Frontal cortex (tissue), 4 donors: ENCODE measurements at places on chromosomes 13 and 19.

GRCh38 chr13:87426742-87427141, 244.4 kb upstream of the SLITRK5 start:
- no peak for DNase-seq

DNA sequence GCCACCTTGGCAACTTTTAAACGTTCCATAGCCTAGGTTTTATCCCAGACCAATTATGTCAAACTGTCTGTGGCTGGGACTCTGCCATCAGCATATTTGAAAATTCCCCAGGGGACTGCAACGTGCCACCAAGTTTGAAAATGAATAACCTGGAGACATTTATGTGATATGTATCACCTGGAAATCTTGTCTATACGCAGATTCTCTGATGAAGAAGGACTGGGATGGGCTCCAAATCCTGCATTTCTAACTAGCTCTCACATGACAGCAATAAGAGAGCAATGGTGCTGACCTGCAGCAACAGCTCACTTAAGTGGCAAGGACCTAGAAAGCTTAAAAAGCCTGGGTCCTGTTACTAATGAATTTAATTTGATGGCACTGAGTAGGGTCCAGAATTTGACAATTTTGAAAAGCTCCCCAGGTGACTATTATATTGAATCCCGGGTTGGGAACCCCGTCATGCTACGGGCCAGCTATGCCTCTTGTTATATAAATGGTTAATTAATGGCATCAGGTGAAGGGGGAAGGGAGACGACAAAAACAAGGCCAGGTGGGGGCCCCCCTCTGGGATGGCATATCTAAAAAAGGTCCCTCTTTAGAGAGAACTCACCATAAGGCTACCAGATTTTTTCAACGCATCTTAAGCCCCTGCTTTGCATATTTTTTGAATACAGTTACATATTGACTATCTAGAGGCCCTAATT, 213.7 kb downstream of the ZIC5 start:
- no peak for DNase-seq

- DNase-seq = no peak
These were observed 20.5 kb downstream of the NCAN start for GRCh38 chr19:19232261-19232721.

DNA sequence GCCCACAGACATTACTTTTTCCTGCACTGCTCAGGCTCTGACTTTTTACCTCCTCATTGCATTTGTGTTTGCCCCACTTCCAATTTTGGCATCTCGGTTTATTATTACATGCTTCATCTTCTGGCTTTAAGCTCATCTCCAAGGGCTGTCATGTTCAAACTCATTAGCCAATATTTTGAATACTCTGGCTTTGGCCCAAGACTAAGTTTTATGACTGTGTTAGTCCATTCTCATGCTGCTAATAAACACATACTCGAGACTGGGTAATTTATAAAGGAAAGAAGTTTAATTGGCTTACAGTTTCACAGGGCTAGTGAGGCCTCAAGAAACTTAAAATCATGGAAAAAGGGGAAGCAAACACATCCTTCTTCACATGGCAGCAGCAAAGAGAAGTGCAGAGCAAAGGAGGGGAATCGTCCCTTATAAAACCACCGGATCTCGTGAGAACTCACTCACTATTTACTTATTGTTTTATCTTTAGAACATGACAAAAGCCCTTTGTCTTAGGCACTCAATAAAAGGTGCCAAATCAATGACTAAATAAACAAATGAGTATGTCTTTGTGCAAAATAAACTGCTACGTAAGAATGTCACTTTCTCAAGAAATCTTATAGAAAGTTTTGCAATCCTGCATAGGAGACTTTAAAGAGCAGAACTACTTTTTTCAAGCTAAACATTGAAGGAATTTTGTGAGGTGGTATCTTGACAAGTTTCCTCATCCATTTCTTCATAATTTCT, 233.4 kb upstream of the SPRY2 start:
- DNase-seq = no peak

- DNase-seq = peak; percentile 83
These were observed 75.4 kb downstream of the PEG3 start for GRCh38 chr19:56765137-56765536.

GRCh38 chr13:52344108-52344507, 61.9 kb downstream of the THSD1 start:
- no peak for DNase-seq

GRCh38 chr19:51387924-51388389, at the start of gene LIM2:
Gene LIM2, minus strand, starts transcription at chr19:51387974. Its CDS starts 531 bp downstream, at chr19:51387443.
- no peak for DNase-seq

DNA sequence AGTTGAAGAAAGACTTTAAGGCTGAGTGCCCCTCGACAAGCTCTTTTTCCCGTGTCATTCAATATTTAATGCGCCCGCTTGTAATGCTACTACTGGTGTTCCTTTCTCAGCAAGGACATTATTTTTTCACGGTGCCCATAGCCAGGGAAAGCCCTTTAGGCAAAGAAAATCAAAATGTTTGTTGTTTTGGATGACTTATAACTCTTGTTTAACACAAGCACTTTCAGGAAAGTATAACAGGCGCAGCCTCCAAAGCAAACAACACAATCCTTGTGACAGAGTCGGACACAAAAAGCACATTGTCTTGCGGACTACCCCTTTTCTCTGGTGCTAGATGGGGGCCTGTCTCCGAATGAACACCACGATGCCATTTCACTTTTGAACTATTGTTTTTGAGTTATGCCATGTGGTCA, 12.4 kb downstream of the ZIC5 start:
- DNase-seq = peak; percentile 70

DNA sequence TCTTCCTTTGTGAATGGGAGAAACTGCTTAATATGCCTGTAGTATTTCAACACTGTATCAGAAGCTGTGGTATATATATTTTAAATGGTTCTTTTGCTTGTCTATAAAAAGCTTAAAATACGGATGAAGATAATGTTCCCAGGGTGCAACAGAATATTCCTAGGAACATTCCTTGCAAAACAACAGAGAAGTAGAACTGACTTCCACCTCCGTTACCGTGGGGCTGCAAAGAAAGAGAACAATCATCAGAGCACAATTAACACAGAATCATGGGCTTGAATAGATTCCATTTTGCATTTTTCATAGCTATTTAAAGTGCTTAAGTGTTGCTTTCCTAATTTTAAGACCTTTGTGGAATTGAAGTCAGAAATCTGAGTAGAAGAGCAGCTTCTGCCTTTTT, 1227.7 kb downstream of the EFNB2 start:
- no peak for DNase-seq

DNA sequence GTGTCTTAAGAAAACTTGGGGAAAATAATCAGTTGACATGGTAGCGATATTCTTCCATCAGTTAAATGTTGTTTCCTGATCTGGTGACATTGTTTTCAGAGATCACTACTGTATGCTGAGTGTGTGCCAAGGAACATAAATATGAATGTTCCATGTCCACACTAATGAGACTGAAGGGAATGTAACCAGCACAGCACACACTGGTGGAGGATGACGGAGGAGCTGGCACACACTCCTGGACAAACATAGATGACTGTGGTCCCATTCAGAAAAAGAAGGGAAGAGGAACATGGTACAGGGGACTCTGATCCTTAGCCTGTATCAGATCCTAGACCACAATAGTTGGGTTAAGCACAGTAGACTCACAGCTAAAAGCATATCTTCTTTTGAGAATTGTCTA, 574.8 kb downstream of the MYO16 start:
- DNase-seq = no peak

GRCh38 chr19:2188708-2189385, 25.1 kb downstream of the DOT1L start:
- no peak for DNase-seq

GRCh38 chr19:12270854-12271253, 23.8 kb downstream of the ZNF44 start:
- no peak for DNase-seq

- no peak for DNase-seq
These were observed 10.1 kb downstream of the OR1I1 start for GRCh38 chr19:15091918-15092753.

GRCh38 chr13:51912511-51913225, 50.9 kb downstream of the CCDC70 start:
- no peak for DNase-seq

- DNase-seq = no peak
These were observed 1.4 kb downstream of the PEPD start for GRCh38 chr19:33520048-33520643.

DNA sequence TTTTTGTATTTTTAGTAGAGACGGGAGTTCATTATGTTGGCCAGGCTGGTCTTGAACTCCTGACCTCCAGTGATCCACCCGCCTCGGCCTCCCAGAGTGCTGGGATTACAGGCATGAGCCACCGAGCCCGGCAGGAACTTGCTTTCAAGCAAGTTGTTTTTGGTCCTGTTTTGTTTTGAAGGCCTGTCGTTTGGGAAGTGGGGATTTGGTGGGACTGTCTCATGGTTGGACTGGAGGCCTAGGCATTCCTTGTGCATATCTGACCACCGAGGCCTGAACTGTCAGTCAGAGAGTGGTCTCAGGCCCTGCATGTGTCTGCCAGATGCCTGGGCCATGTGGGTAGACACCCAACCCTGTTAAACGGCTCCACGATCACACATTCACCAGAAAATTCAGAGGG, 26.3 kb downstream of the UBXN6 start:
- no peak for DNase-seq

GRCh38 chr13:37429976-37430375, 168.6 kb downstream of the POSTN start:
- DNase-seq = no peak

GRCh38 chr13:39306639-39307589, 268.7 kb downstream of the NHLRC3 start:
- no peak for DNase-seq

- DNase-seq = no peak
These were observed 839 bp upstream of the CKAP2 start for GRCh38 chr13:52454459-52454819.

- no peak for DNase-seq
These were observed 33.0 kb downstream of the KPNA3 start for GRCh38 chr13:49759503-49759902.

GRCh38 chr13:51806566-51806965, 2.6 kb upstream of the DHRS12 start:
- no peak for DNase-seq

GRCh38 chr13:98450539-98451111, 126.3 kb downstream of the STK24 start:
- DNase-seq = no peak

DNA sequence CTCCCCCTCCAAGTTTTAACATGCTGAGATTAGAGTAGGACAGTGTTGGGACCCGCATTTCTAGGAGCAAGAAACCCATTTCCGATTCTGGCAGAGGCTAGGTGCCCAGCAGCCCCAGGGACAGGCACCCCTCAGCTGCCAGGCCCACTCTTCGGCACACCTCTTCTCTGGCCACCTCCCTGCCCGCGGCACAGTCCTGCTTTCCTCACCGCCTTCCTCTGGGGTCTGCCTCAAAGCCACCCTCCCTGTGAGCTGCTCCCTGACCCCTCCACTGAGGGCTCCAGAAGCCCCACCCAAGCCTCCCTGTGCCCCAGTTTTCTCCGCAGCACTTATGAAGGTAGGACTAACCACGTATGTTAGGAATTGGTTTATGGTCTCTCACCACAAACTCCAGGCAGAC, 79.9 kb downstream of the STK24 start:
- DNase-seq = no peak

GRCh38 chr13:67632590-67632989, 402.5 kb upstream of the PCDH9 start:
- DNase-seq = no peak

GRCh38 chr13:21671620-21672286, 880 bp downstream of the FGF9 start:
- DNase-seq = no peak

- peak; percentile 67 for DNase-seq
These were observed 935 bp downstream of the ARID3A start for GRCh38 chr19:926589-927350.

DNA sequence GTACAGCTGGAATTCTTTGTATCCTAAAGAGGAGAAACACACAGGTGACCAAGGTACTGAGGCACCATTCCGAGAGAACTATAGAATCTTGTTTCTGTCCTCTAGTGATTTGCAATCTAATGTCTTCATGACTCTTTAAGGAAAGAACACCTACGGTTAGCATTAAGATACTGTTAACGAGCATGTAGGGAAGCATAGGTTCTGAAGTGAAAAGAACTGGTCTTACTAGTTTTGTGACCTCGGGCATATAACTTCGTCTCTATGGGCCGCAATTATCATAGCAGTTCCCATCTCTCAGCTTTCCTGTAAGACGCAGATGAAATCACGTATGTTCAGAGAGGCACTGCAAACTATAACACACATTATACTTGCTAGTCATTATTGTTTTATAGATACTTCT, 193.0 kb upstream of the NBEA start:
- no peak for DNase-seq

DNA sequence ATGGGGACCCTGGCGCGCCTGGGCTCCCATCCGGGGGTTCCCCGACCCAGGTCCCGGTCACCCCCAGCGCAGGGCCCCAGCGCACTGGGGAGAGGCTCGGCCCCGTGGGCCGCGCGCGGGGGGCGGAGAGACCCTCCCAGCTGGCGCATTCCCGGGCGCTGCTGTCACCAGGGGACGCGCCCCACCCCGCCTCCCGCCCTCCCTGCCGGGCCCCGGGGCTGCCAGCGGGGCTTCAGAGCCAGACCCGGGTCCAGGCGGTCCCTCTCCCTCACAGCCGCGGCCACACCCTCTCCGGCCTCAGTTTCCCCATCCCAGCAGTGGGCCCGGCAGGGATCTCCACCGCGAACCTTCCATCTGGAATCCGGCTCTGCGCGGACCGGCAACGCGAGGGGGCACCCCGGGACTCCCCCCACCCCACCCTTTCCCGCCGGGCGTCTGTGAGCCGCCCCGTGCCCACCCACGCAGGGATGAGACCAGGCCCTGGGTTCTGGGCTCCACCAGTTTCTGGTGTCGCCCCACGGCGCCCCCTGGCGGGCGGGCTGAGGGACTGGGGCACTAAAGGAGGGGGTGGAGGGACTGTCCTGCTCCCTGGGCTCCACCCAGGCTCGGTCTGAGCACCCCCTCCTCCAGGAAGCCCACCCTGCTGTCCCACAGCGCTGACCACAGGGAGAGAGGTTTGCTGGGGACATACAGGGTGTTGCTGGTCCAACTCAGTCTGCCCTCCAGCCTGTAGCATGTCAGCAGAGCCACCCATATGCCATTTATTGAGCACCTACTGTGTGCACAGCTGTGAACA, 878 bp upstream of the ADAMTSL5 start:
- DNase-seq = peak; percentile 28

- DNase-seq = no peak
These were observed 236.1 kb downstream of the RGCC start for GRCh38 chr13:41693434-41693833.
